Globus pallidus (tissue), 1 donor: ENCODE measurements at places on chromosomes 11 and 22.
A peak's percentile ranks its signal among the peaks of the same experiment; 100 is the strongest.

DNA sequence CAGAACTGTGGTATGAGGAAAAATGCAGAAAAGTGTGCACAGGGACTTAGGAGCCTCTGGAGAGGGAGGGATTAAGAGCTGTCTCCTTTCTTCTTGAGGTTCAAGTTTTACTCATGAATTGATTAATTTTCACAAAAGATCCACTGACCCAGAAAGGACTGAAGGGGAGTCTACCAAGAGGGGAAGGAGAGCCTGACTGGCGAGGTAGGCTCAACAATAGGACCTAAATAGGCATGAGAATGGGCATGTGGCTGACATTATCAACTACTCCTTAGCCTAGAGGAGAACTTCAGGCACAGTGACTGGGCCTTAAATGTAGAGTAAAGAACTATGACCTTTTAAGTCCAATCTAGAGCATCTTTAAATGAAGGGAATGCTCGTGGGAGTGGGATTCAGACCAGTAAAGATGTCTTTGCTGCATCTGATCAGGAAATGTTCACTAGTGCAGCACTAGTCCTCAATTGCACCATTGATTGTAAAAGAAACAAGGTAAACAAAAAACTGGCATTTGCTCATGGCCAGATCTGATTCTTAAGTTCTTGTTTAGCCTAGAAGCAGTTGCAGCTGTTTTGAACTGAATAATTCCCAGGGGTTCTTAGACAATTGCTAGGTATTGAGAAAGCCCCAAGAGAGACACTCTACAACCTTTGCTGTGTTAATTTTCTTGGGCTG, 135.6 kb downstream of the RAB38 start:
- DNase-seq: no peak

- DNase-seq: no peak
Measured at GRCh38 chr11:225734-226453, 10.2 kb downstream of the SIRT3 start.

DNA sequence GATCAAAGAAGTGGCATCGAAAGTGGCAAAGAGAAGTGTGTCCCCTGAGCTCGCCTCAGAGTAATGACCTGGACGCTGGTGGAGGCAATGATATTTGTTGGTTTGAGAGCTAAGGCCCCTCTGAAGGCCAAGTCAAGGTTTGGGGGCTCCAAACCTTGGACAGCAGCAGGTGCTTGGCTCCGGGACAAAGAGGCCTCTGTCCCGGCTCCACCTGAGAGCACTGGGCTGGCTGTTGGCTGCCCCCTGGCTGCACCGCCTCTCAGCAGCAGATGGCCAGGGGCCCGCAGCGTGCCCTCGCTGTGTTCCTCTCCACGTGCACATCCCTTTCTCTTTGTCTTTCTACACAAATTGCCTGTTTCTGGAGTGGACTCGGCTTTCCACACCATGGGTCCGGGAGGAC, 301.3 kb downstream of the NTM start:
- DNase-seq: no peak

DNA sequence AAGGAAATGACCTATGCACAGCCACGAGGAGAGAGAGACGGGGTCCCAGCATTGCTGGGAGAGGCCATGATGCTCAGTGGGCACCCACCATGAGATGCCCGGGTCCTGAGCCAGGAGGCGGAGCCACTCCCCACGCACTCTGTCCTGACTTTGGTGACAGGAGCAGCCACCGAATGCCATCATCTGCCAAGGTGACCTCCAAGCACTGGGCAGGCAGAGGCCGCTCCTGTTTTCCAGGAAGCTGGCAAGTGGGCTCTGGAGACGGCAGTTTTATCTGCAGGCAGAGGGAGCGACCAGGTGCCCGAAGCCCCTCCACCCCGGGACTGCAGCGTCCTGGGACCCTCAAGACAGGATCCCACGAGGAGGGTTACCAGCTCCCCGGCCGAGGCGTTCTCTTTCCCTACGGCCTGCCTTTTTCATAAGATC, 453.9 kb downstream of the BRD1 start:
- no peak for DNase-seq

- DNase-seq: peak; percentile 87
Measured at GRCh38 chr11:126415128-126415527, 59.6 kb downstream of the ST3GAL4 start.

DNA sequence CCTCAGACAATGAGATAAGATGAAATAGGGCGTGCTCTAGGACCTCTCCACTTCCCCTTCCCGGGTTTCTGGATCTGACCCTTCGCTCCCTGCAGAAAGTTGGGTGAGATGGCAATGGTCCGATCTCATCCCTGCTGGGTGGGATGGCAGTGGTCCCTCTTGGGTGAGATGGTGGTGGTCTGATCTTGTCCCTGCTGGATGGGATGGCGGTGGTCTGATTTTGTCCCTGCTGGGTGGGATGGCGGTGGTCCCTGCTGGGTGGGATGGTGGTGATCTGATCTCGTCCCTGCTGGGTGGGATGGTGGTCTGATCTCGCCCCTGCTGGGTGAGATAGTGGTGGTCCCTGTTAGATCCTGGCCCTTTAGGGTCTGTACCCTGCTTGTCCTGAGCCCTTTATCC, 21.3 kb downstream of the ST14 start:
- DNase-seq: no peak

GRCh38 chr11:27972522-27973170, 135.3 kb downstream of the KIF18A start:
- DNase-seq: no peak

DNA sequence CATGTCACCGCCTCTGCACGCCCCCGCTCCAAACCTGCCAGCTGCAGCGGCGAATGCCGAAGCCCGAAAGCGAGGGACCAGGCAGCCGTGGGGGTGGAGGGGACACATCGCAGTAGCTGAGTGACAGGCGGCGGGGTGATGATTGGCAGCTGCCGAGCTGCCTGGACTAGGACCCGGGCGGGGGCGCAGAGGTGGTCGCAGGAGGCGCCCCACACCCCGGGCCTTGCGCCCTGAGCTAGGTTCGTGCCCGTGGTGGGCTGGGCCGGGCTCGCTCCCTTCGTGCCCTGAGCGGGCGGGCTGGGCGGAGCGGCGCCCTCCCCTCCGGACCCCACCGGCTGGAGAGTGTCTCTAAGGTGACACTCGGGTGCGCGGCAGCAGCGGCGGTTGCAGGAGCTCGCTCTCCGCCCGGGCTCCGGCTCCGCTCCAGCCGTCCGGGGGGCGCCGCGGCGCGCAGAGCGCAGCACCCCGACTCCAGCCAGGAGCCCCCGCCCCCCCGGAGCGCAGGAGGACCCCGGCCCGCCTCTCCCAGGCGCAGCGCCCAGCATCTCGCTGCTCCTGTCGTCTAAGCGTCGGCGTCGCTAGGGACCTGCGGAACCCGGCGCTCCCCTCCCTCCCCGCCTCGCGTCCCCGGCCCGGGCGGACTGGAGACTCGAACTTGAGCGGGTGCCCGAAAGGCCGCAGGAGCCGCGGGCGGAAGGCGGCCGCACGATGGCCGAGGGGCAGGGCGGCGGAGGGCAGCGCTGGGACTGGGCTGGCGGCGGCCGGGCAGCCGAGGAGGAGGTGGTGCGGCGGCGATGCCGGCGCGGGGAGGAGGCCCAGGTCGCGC, 14.5 kb upstream of the DGKZ start:
- DNase-seq: no peak

DNA sequence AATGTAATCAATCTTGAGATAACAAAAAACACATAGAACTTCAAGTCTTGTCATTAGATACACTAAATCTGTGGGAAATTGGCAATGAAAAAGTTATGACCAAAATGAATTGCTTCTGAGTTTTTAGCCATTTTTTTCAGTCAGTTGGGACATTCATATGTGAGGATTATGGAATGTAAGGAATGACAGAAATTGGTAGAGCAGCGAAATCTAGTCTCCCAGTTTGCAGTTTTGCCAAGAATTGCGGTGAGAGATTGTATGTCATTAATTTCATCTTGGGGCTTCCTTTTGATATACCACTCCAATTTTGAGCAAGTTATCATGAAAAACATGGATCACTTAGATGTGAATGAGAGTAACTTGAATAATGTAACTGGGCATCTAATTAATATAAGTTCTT, 49.9 kb downstream of the SIK2 start:
- DNase-seq: no peak

DNA sequence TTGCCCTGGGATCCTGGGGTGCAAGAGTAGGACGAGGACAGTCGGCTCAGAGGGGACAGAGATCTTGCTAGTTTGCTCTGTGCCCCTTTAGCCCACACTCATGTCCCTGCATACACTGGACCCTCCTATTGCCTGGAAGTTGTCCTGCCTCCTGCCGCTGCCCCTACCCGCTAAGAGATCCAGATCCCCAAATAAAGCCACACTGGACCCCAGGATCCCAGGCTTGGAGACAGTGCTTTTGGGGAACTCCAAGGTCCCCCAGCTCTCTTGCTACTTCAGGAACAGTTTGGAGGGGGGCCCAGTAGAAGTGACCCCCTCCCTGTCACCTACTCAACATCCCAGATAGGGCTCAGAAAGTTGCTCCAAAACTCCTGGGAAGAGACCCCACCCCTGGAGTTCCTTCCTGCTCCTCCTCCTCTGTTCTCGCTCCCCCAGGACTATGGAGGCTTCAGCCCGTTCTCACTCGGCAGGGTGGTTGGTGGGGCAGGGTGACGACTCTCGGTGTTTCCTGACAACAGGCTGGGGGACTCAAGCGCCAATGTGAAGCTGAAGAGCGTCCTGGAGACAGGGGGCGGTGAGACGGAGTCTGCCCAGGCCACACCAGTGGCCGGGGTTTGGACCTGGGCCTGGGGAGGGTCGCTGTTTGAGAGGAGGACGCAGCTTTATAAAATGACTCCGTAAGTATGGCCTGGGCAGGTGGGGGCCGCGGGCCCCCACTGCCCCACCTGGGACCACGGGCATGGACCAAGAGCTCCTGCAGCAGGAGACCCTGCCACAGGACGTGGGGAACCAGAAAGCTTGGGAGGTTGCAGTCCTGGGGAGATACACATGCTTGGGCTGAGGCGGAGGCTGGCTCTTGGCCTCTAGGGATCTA, 19.2 kb upstream of the TUB start:
- no peak for DNase-seq

DNA sequence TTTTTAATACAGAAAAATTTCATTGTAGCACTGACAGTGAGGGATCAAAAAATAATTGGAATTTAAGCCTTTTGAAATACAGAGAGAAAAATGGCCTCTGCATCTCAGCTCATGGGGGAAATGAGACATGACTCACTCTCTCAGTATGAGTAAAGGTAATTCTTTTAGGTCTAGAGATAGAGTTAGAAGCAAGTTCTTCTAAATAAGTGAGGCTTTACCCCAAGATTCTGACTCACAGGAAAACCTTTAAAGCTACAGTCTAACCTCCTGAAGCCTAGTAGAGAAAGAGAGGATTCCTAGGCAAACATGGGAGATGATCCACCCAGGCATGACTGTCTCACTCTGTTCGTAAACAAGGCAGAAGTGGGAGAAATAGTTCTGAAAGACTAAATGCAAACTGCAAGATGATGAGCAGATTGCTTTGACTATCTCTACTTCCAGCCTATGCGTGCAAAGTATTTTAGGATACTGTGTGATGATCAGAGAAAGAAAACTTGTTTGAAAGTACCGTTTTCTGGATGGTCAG, 1003.3 kb upstream of the CCDC90B start:
- DNase-seq: no peak

GRCh38 chr11:20097319-20098221, 62.7 kb downstream of the DBX1 start:
- no peak for DNase-seq

DNA sequence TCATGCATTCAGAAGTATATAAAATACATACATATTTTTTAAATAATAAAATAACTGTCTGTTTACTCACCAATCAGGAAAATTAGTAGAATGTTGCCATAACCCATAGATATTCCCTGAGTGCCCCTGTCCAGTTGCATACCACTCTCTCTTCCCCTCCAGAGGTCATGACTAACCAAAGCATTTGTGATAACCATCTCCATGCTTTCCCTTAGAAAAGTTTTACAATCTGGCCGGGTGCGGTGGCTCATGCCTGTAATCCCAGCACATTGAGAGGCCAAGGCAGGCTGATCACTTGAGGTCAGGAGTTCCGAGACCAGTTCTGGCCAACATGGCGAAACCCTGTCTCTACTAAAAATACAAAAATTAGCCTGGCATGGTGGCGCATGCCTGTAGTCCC, 33.2 kb upstream of the LDHA start:
- DNase-seq: no peak

DNA sequence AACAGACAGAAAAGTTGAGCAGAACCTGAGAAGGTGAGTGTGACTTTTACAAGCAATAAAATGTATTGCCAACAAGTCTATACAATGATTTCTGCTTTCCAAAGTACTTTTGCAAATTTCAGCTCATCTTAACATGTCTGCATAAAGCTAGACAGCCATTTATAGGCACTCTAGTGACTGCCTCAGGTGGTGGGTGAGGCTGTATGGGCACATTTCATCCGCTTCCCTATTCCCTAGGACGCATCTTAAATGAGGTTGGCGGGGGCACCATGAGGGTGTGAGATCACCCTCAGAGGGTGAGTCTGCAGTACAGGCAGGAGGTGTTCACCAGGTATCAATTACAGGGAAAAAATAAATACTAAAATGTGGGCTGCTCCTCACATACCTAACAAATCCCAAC, 110.1 kb downstream of the ETS1 start:
- DNase-seq: no peak

- no peak for DNase-seq
Measured at GRCh38 chr11:34755671-34756070, 134.8 kb downstream of the EHF start.

- no peak for DNase-seq
Measured at GRCh38 chr22:22768885-22769284, 118.7 kb upstream of the IGLL5 start.

- peak; percentile 85 for DNase-seq
Measured at GRCh38 chr22:39433476-39434242, 23.2 kb upstream of the MGAT3 start.

DNA sequence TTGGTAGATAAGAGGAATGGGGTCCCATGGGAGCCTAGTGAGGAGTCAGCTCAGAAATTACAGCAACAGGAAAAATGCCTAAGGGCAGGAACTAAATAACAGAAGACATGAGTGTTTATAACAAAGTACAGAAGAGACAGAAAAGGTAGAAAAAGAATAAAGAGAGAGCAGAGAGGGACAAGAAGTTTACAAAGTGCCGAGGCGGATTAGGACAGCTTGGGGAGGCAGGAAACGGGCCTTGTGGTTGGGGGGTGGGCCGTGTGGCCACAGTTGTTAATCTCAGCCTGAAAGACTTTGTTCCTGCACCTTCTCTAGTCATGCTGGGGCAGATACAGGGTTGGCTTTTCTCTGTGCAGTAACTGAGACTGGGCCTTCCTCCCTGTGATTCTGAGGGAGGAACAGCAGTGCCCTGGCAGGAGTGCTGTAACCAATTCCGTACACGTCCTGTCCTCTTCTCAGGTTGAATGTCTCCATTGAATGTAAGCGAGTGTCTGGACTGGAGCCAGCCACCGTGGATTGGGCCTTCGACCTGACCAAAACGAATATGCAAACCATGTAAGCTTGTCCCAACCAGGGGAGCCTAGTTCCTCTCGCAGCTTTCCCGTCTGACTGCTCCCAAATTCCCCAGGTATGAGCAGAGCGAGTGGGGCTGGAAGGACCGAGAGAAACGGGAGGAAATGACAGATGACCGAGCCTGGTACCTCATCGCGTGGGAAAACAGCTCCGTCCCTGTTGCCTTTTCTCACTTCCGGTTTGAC, 13.2 kb downstream of the NAA40 start:
- DNase-seq: no peak

GRCh38 chr11:19725379-19726079, 12.9 kb downstream of the NAV2 start:
- DNase-seq: no peak
